ENCODE measurements at places on chromosomes 1 and 21. TPM values are rescaled to one million over a fixed set of nuclear protein-coding genes. Genes with fewer than 3 reads are reported as not detected.

SLFNL1 gene
- total RNA-seq, result 7.8 TPM

S100A1 gene
- not detected for total RNA-seq

- DNase-seq, result no peak
These were observed 161.5 kb downstream of the IER5 start for GRCh38 chr1:181250038-181250437.

DNA sequence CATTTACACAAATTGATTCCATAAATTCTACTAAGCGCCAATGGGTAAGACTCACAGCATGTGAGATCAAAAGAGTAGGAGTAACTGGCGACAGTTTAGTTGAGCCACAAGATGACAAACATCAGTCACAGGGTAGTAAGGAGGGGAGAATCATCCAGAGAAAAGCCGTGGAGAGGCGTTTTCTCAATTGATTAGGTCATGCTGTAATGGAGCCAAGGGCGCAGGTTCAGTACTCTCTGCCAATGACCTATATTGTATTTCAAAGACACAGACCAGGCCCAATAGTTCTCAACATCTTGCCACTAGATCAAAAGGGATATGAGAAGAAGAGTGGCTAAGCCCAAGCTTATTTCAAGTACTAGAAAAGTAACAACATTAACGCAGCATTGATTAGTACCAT, 467.5 kb downstream of the SMYD3 start:
- no peak for DNase-seq

DNA sequence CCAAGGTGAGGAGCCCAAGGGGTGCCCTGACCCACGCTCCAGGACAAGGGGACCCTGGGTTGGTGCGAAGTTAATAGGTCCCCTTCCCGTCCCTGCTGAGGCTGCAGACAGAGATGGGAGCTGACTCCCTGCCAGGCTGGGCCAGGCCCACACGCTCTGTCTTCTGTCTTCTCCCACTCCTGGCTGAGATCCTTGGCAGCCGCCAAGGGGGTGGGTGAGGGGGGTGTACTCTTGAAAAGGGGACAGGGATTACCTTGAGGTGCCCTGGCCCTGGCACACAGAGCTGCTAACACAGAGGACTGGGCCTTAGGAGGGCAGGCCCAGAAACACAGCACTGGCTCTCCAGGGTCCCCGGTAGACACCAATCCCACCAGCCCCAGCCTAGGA, 11.0 kb upstream of the CTRC start:
- DNase-seq, result no peak

DNA sequence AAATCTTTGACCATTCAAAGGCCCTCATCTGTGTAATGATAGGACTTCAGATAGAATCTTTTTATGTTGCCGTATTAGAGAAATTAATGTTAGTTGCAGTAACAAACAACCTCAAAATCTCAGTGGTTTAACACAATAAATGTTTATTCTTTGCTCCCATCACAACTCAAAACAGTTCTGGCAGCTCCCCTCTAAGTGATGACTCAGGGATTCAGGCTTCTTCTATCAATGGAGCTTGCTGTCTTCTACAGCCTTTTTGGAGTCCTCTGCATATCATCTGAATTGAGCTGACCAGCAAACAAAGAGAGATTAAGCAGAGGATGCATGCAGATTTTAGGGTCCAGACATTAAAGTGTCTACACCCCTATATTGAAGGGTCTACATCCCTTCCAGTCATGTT, 59.1 kb upstream of the RAB3GAP2 start:
- no peak for DNase-seq

GRCh38 chr1:26349188-26349876, 4.6 kb downstream of the CRYBG2 start:
- DNase-seq, result no peak

DNA sequence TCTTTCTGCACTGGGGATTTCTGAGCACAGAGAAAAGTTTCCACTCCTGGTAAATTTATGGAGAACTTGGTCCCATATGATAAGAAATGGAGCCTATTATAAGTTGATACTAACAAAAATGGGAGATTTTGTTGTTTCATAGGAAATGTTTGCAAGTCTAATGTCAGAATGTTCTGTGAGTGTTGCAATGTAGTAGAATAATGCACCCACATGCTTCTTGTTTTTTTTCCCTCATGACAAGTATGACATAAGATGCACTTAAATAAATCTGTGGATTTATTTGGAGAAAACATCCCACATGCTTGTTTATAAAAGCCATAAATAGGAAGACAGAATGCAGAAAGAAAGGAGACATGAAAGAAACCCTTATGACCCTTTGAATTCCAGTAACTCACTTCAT, 50.8 kb upstream of the KCNJ6 start:
- DNase-seq, result no peak

CTBS gene
- total RNA-seq, result 24.7 TPM

DNA sequence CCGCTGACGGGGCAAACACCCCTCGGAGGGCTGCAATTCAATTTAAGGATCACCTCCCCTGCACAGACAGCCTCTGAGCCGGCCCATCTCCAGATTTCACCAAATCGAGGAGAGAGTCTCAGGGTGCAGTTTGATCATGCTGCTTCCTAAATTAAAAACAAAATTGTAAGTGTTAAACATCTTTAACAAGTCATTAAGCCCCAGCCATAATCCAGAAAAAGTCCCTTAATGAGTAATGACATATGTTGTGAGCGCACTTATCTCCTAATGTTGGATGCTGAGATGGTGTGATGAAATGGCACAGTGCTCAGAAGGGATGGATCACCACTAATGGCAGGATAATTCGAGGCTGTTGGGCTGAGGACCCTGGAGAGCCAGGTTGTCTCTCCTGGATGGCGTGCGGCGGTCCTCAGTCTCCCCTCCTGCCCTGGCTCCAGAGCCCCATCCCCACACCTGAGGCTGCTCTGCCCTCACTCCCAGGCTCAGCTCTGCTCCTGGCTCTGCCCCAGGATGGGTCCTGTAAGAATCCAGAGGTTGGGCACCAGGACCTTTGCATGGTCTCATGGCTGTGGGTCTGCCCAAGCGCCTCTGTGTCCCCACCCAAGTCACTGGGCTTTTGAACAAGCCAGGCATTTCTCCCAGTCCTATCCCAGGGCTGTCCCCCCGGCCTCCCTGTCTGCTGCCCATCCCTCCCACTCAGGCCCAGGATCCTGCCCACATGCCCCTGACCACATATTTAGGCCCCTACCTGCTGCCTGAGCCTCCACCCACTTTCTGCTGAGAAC, 224.4 kb upstream of the POU3F1 start:
- DNase-seq, result peak; percentile 33

TNFRSF9 gene
- 1.3 TPM for total RNA-seq

Measured in upper lobe of left lung (tissue), 6 donors.